ENCODE measurements at places on chromosomes 2 and 18. TPM values are rescaled to one million over a fixed set of nuclear protein-coding genes. Genes with fewer than 3 reads are reported as not detected.

- DNase-seq: no peak
Observed at GRCh38 chr2:197871780-197872456, 67.5 kb downstream of the PLCL1 start.

DNA sequence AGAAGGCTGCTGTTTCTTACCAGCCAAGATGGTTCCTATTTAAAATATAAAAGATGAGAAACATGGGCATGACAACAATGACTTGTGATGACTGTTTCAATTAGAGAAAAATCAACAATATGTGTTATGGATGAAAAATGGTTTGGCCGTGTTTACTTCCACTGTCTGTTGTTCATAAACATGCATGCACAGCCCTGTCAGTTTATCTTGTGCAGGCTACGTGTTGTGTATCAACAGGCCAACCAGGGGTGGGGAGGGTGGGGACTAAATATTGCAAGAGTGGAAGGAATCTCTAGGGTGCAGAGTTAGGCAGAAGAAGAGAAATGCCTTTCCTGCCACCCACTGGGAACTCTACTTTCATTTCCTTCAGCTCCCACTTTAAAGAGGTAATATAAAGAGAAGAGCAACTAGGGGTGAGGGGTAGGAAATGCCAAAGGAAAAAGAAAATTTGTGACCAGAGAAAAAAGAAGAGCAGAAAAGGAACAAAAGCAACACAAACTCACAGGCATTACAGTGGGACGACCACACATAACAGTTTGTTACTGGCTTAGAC lies 116.8 kb upstream of the MEIS1 start:
- no peak for DNase-seq

VWA3B gene
- total RNA-seq: not detected

GRCh38 chr2:45616658-45617411 lies 5.8 kb upstream of the SRBD1 start:
- DNase-seq: no peak

GNLY gene
- not detected for total RNA-seq

GRCh38 chr2:71713581-71714580 lies 260.5 kb downstream of the DYSF start:
- no peak for DNase-seq

CYP27A1 gene
- total RNA-seq: 34.5 TPM

- no peak for DNase-seq
Observed at GRCh38 chr2:219302412-219302968, 6.7 kb downstream of the PTPRN start.

LRP2 gene
- 33.8 TPM for total RNA-seq

GRCh38 chr2:167134381-167135072 lies 246.2 kb downstream of the XIRP2 start:
- no peak for DNase-seq

GRCh38 chr2:173952267-173953046 lies 12.7 kb downstream of the SP3 start:
- DNase-seq: no peak

GRCh38 chr2:10536569-10537133 lies 88.5 kb upstream of the ODC1 start:
- DNase-seq: no peak

GRCh38 chr18:5912566-5912965 lies 17.2 kb upstream of the TMEM200C start:
- DNase-seq: no peak
